Fibroblast of skin of scalp (primary cell): ENCODE measurements at places on chromosomes 3 and 15.

GRCh38 chr15:82663186-82663600 lies 16.0 kb upstream of the CPEB1 start:
- peak; percentile 61 for DNase-seq

DNA sequence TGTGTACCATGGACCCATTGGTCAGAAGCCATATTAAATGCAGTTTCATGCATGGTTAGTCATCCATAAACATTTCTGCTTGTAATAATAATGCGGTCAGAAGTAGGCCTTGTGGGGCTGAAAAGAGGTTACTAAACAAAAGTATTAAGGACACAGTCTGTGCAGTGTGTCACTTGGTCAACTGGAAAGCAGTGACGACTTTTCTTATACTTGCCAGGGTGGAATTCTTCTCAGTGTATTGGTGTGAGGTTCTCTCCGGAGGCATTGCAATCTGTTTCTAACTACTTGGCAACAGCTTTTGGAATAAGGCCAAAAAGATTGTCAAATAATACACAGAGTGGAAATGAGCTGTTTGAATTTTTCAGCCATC lies 46.8 kb downstream of the CHL1 start:
- DNase-seq: no peak

DNA sequence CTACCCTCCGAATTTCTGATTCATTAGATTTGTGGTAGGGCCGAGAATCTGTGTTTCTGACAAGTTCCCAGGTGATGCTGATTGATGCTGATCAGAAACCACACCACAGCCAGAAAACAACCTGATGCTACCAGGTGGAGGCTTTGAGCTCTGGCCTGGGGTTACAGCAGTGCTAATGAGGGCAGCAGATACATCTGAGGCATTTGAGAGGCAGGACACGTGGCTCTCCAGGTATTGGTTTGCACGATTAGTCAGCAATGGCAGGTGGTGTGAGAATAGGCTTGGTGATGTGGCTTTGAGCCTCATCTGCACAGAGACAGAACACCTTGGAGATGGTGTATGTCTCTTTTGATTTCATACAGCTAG lies 78.8 kb upstream of the THBS1 start:
- no peak for DNase-seq

- DNase-seq: peak; percentile 27
Measured at GRCh38 chr3:39434574-39434973, 28.1 kb downstream of the RPSA start.

DNA sequence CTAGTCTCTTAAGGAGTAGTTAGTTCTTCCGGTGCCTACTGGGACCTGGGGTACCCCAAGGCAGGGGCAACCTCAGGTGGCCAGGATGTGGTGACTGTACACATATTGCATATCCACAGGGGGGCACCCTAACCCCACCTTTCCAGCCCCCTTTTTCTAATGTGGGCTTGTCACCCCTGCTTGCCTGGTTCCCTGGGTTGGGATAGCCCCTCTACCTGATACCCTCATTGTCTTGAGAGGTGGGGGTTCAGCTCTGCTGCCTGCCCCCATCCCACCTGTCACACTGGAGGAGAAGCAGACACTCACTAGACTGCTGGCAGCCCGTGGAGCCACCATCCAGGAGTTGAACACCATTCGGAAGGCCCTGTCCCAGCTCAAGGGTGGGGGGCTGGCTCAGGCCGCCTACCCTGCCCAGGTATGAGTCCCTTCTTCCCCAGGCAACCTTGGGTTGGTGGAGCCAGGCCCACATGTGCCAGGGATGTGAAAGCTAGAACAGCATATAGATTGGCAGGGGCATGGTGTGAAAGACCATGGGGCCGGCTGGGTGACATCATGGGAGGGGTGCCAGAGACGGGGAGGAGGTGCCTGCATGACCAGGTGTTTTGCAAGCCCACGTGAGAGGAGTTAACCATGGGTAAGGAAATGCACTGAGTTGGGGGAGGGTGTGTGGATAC lies 4.0 kb downstream of the GLYCTK start:
- no peak for DNase-seq

DNA sequence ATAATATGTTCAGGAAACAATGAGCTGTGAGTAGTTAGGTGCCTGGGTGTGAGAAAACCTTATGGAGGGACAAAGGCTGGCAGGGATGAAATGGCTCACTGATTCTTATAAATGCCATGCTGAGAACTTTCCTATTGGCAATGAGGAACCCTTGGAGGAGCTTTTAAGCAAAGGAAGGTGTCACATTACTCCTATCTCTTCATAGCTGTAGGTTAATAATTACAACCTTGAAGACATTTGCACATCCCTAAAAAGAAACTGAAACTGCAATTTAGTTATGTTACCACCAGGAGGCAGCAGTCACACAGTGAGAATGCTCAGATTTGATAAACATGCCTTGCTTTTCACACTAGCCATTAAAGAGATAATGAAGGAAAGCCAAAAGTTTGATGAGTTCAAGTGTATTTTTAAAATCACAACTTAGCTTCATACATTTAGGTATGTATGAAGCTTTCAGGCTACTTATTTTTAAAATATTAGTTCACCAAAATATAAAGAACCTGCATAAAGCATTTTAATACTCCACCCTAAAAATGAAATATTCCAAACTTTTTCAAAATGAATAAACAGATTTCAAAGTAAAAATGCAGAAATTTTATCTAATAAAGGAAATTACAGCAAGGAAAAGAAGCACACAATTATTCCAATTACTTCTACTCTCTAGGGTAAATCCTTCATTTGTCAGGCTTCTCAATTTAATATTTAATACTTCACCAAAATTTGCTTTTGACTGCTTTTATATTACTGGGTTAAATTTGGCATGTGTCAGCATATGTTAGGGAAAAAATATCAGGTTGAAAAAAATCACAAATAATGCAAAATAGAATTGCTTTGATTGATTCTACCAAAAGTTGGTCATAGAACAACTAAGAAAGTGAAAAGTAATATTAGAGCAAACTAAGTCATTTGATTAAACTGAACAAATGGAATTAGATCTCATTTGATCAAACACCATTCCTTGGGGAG lies 136.9 kb upstream of the SLC2A2 start:
- no peak for DNase-seq

GRCh38 chr15:67928666-67929065 lies 88.8 kb upstream of the RNU6-1 start:
- no peak for DNase-seq

- peak; percentile 22 for DNase-seq
Measured at GRCh38 chr3:196501316-196502044, 2.1 kb downstream of the RNF168 start.

DNA sequence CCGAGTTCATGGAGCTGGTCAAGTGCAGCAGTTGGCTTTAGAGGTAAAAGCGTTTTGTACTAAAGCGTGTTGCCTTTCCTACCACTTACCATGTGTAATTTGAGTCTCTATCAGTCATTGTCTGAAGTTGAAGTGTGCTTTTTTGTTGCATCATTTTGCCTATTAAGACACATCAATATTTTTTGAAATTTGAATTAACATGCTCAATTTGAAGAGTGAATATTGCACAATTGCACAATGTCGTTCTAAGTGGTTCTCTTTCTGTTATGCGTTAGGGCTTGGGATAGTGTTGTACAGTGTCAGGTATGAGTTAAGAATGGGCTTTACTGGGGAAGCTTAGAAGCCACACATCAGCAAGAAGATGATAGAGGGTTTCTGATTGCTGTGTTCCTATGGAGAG lies 84.0 kb upstream of the ACKR4 start:
- DNase-seq: no peak

- DNase-seq: no peak
Measured at GRCh38 chr3:117489663-117490079, 780.1 kb downstream of the TUSC7 start.

GRCh38 chr3:135082706-135083105 lies 287.6 kb downstream of the EPHB1 start:
- DNase-seq: no peak

GRCh38 chr3:194405766-194406165 lies 6.7 kb upstream of the GP5 start:
- no peak for DNase-seq

DNA sequence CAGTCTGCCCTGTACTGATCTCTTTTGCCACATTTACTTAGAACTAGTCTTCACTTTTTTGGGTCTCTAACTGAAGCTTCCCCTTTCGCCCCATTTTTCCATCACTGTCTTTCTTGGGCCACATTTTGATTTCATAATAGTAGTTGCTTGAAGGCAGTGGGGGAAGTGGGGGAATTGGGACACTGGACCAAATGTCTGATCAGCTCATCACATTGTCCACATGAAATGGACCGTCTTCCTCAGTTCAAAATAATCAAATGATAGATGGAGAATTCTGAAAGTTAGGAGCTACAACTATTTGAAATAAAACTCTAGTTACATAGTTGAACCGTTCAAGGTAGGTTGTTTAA lies 747 bp downstream of the PDCD6IP start:
- DNase-seq: no peak

- peak; percentile 9 for DNase-seq
Measured at GRCh38 chr3:113615976-113616375, 80.5 kb downstream of the USF3 start.

- peak; percentile 55 for DNase-seq
Measured at GRCh38 chr3:105868431-105868741, 426 bp downstream of the CBLB start.

DNA sequence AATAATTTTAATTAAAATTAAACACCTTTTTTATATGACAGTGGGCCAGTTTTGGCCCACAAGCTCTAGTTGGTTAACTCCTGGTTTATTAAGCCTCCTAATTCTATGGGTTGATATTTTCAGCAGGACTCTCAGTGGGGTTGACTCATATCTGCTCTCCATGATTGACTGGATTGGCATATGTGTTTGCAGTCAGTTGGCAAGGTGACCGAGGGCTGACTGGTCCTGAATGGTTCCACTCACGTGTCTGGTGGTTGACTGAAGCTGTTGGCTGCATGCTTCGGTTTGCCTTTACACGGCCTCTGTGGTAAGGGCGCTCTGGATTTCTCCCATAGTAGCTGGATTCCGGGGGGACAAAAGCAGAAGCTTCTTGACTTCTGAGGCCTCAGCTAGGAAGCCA lies 65.3 kb upstream of the ZNF280D start:
- DNase-seq: no peak

GRCh38 chr15:57614241-57614640 lies 22.5 kb downstream of the MYZAP start:
- DNase-seq: no peak

GRCh38 chr3:184780981-184781515 lies 30.9 kb upstream of the VPS8 start:
- DNase-seq: peak; percentile 53

- no peak for DNase-seq
Measured at GRCh38 chr3:151171145-151171757, 31.8 kb downstream of the GPR171 start.

- peak; percentile 11 for DNase-seq
Measured at GRCh38 chr3:108513961-108514360, 3.6 kb upstream of the MYH15 start.

DNA sequence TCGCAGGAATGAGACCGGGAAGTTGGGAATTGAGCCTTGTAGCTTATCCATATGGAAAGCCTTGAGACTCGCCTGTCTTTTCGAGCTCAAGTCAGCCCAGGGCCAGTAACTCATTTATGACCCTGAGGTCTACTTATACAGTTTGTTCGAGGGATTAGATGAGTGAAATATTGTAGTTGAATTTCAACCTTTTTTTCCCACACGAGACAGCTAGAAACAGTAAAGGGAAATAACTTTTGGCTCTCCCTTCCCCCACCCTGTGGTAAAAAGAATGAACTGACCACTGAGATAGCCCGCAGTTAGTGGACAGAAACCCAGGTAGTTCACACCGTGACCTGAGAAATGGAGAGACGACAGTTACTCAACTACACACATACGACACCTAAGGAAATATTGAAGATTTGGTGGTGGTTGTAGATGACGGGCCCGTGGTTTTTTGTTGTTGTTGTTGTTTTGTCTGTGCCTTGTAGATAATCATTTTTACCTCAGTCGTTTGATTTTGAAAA lies 841 bp downstream of the EIF3J start:
- DNase-seq: peak; percentile 52

- DNase-seq: no peak
Measured at GRCh38 chr3:24810881-24811280, 316.2 kb upstream of the THRB start.

GRCh38 chr15:65982627-65983322 lies 113.5 kb downstream of the RAB11A start:
- DNase-seq: no peak

DNA sequence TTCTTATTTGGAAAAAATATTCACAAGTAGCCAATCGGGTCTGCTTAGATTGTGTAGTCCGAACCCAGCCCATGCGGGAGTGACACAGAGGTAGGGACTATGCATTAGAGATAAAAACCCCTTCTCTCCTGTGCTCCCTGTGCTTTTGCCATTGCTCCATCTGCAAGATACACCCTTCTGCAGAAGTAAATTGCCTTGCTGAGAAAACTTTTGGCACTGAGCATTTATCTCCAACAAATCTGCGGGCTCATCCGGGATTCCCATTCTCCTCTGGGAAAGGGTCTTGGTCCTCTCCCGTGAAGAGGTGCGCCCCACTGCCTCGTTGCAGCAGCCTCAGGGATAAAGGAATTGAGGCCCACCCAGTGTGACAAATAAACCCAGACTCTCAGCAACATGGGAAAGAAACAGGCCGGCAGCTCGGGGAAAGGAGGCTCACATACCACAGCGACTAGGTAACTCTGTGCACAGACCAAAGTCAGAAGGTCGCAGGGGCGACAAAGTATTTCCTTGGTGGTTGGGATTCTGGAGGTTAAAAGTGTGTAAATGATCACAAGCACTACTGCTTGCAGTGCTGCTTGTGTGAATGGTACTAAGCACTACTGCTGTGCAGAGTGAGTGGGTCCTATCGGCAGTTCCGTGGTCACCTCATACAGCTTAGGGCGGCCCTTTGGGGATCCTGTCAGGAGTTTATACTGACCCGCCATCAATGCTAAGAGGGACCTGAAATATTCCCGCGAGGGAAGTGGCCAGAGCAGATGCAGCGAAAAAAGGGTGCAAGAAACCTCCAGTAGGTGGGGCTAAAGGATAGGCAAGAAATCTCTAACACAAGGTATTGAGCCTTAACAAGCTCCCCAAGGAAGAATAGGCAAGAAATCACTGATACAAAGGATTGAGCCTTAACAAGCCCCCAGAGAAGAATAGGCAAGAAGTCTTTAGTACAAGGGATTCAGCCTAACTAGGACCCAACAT lies 54.3 kb downstream of the GSK3B start:
- no peak for DNase-seq

- DNase-seq: peak; percentile 86
Measured at GRCh38 chr15:68334661-68335124, 57.1 kb downstream of the FEM1B start.

- DNase-seq: peak; percentile 13
Measured at GRCh38 chr15:70528270-70528706, 235.1 kb downstream of the UACA start.

- no peak for DNase-seq
Measured at GRCh38 chr15:70195171-70195570, 97.5 kb upstream of the TLE3 start.
